ENCODE measurements at places on chromosomes 16 and 17.

DNA sequence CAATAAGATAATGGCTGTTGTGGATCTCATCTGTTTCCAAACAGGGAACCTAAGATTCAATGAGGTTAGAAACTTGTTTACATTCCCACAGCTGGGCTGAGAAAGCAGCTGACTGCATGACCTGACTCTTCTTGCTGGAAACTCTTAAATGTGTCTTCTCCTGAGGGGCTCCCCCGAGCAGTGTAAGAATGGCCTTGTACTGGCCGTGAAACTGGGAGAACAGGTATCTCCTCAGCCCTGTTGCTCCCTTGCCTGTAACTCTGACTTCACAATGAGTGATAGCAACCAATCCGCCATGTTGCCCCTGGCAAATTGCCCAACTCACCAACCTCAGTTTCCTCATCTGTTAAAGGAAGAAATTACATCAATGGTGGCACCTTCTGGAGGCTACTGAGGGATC is 59.1 kb upstream of the CCL2 start:
- no peak for DNase-seq

GRCh38 chr16:67546761-67547422 is 15.4 kb upstream of the CTCF start:
- DNase-seq = no peak

DNA sequence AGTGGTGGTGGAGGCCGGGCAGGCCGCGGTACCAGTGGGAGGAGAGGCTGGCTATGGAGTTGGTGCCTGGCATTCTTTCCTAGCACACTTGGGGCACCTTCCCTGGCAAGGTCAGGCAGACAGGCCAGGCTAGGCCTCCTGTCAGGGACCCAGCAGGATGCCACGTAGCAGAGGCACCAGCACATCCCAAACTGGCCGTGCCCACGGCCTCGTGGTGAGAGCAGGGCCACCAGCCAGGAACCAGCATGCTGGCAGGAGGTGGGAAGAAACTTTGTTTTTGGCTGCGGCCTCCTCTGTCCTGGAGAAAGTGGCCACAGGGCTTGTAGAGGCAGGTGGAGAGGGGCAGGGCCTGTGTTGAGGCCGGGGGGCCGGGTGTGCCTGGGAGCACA is 57.6 kb upstream of the CBFA2T3 start:
- DNase-seq = no peak

DNA sequence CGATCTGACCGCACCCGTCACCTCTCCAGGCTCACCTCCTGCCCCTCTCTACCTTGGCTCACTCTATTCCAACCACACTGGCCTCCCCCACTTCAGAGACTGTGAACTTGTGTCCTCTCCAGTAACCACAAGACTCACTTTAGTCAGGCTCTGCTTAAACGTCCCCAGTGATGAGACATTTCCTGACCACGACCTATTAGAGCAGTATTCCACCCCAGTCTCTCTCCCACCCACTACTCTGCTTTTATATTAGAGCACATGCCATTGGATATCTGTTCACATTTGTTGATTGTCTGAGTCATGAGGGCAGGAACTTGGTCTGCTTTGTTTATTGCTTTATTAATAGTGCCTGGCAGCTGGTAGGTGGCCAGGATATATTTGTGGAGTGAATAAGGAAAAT is 20.1 kb downstream of the COX11 start:
- DNase-seq = peak; percentile 53

- peak; percentile 34 for DNase-seq
These were observed 190.6 kb upstream of the HS3ST3A1 start for GRCh38 chr17:13792314-13792713.

GRCh38 chr16:50696126-50696525 is 2.7 kb downstream of the NOD2 start:
- no peak for DNase-seq

DNA sequence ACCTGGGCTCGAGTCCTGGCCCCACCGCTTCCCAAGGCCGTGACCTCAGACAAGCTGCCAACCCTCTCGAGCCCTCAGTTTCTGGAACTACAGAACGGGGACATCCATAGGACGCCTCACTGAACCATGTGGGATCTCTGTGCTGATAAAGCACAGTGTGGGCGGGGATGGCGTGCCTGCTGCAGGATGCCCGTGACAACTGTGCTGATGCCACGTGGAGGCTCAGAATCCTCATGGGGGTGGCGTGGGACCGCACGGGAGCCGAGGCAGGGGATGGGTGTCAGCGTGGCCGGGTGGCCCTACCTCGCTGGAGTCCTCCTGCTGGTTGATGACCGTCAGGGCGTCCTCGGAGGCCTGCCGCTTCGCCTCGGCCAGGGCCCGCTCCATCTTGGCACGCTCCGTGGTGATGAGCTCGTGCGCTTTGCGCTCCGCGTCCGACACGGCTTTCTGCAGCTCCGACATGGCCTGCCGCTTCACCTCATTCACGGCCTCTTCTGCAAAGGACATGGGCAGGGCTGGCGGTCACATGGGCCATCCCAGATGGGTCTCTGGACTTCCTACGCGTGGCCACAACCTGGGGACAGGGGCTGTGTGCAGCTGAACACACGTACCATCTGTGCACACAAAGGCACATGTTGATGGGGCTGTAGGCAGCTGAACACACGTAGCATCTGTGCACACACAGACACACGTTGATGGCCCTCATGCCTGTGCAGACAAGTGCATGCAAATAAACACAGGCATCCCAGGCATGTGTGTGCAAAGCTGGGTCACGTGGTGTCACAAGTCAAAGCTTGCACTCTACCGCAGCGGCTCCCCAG is 12.7 kb upstream of the PABPN1L start:
- DNase-seq = no peak

- no peak for DNase-seq
These were observed 2.0 kb upstream of the DNAI2 start for GRCh38 chr17:74271901-74272561.

- no peak for DNase-seq
These were observed 17.0 kb downstream of the BCL7C start for GRCh38 chr16:30876867-30877266.

DNA sequence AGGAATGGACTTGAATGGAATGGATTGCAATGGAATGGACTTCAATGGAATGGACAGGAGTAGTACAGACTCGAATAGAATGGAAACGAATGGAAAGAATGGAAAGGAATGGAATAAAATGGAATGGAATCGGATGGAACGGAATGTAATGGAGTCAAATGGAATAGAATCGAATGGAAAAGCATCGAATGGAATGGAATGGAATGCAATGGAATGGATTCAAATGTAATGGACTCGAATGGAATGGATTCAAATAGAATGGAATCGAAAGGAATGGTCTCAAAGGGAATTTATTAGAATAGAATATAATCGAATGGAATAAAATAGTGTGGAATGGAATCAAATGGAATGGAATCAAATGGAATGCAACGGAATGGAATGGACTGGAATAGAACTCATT is 484.9 kb upstream of the WSB1 start:
- DNase-seq = peak; percentile 0

GRCh38 chr16:87203060-87203656 is 114.0 kb downstream of the C16orf95 start:
- peak; percentile 60 for DNase-seq

DNA sequence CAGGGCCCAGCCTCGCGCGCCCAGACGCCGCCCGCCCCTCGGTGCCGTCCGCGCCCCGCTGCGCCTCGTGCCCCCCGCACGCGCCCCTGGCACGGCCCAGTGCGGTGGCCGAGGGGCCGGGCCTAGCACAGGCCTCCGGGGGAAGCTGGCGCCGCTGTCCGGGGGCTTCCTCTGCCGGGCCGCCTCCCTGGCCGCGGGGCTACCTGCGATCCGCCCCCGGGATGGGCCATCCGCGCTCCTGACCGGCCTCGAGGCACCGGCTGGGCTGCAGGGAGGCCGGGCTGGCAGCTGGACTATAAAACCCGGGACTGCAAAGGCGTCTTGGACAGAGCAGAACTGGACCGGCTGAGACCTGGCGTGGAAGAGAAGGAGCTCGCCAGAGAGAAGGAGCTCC is 783 bp downstream of the BHLHA9 start:
- no peak for DNase-seq

- DNase-seq = no peak
These were observed 11.7 kb upstream of the COX10 start for GRCh38 chr17:14057591-14057990.

DNA sequence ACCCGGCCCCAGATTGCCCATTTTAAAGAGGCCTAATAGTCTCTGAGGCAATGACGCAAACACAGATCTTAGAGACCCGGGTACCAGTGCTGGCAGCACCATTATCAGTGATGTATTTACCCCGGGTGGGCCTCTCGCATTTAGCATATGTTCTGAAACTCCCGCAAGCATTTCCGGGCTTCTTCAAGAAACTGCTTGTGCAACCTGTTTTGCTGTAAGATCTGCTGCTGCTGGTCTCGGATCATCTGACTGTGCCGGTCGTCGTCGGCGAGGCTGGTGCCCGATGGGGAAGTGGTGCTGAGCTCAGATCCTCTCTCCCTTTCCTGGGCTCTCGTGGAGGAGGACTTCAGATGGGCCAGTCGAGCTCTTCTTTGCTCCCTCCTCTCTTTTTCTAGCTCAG is 12.5 kb downstream of the CEP295NL start:
- no peak for DNase-seq

DNA sequence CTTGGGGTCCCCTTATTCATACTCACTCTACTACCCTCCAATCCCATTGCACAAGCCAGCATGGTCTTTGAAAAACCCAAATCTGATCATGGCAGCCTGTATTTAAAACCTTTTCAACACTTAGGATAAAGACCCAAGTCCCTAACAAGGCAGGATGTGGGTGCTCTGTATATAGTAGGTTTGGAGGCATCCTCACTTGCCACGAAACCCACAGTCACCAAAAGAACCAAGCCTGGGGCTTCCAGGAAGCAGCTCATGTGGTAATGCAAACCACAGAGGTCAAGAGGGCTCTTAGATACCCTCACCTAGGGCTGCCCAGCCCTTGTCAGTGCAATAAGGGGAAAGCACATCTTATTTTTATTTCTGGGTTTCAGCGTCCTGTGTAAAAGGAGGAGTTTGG is 218.6 kb upstream of the ASIC2 start:
- no peak for DNase-seq

DNA sequence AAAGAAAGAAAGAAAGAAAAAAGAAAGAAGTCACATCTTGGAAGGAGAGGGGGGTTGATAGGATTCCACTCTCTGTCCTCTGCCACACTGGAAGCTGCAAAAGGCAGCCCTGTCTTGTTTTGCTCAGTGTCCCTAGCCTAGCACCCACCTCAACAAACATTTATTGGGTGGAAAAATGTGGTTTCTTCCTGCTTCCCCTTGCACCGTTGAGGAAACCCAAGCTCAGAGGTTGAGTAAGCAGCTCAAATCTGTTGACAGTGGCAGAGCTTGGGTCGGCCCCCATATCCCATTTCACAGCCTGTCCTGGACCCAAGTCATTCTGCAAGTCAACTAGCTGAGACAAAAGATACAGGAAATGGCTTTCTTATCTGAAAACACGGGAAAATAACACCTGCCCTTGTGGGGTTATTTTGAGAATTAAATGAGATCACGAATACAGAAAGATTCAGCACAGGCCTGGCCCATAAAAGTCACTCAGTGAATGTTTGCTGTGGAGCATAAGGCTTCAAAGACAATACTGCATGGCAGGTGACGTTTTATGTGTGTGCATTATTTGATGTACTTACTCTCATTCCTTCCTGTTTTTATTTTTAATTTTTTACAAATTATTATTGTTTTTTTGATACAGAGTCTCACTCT is 63.6 kb downstream of the SCNN1B start:
- DNase-seq = no peak

DNA sequence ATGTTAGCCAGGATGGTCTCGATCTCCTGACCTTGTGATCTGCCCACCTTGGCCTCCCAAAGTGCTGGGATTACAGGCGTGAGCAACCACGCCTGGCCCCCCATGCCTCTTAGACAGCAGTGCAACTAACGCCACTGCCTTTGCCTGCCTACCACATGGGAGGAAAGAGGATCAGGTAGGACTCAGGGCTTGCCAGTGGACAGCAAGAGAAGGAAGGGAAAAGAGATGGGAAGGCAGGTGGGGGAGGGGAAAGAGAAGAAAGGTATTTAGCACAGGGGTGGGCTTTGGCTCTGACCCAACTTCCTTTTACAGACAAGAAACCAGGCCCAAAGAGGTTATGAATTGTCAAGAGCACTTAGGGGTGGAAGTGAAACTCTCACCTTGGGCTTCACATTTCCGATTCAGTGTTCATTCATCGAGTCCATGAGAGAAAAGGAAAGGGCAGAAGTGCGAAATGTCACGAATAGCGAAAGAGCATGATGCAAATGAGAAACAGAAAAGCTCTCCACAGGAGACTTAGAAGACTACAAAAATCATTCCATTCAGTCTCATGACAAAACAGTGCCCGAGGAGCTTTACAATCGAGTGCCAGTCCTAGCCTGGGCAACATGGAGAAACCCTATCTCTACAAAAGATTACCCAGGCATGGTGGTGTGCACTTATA is 36.4 kb downstream of the CDK5R1 start:
- DNase-seq = no peak

DNA sequence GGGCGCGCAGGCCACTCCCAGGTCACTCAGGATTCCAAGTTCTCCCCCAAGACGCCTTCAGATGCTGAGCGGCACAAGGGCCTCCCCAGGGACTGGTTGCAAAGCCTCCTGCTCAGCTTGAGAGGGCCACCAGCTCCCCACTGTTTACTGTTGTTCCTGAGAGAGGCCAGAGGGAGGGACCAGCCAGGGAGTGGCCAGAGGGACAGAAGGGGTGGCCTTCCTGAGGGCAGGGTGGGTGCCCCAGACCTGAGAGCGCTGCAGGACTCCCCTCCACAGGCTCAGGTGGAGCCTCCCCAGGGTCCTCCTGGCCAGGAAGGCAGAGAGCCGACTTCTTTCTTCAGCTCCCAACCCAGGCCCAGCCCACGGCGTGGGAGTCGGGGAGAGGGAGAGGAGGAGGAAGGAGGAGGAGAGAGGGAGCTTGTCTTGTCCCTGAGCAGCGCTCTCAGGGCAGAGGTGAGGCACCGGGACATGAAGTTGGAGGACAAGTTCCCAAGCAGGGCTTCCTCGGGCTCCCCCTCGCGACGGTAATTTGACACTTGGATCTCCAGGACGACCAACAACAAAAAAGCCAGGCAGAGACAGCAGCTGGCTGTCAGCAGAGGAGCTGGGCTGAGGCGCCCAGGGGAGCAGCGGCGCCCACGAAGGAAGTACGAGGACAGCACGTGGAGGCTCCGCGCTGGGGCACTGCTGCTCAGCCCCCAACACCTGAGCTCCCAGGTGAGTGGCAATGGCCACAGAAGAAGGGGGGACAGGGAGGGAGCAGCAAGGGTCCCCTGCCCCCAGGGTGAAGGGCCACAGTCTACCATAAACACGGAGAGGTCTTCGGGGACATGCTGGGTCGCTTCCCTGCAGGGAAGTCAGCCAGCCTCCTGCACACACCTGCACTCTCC is 497 bp downstream of the SMIM5 start:
- DNase-seq = peak; percentile 55

- no peak for DNase-seq
These were observed 11.3 kb downstream of the WWP2 start for GRCh38 chr16:69773260-69773947.

GRCh38 chr17:35889241-35889640 is 9.1 kb upstream of the CCL5 start:
- no peak for DNase-seq

GRCh38 chr16:79050063-79050462 is 550.5 kb downstream of the MAF start:
- DNase-seq = no peak

DNA sequence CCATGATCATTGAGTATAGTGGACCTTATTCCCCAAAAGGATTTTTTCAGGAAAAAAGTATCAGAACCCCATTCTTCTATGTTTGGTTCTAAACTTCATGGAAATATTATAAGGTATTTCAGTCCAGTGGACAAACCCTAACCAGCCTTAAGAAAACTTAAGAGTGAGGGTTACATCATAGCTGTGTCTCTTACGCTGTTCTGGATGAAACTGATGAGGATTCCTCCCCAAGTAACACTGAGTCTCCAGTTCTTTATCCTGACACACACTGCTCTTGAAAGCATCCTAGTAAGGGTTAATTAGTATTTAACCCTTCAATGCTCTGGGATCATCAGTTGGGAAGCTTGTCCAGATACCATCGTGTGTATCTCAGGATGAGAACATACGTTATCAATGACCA is 5.0 kb downstream of the LYRM1 start:
- no peak for DNase-seq

Measured in AG04449 (cell line).